ENCODE measurements at places on chromosomes 6 and 20.
A peak's percentile ranks its signal among the peaks of the same experiment; 100 is the strongest.

DNA sequence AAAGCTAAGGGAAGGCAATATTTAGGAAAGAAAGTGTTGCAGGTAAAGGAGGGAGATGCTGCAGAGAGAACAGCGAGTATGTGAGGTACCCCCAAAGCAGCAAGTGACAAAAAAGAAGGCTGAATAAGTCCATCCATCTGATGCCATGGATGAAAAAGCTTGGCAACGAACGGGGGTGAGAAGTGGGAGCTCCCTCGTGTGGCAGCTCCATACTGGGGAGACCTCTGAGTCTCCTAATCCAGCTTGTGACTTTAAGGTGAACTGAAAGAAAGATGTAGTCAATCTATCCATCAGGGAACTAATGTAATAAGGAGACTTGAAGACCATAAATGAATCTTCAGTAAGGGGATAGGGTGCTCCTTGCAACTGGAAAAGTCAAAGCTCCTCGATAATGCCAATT, 156.6 kb downstream of the OTOR start:
- DNase-seq = no peak

DNA sequence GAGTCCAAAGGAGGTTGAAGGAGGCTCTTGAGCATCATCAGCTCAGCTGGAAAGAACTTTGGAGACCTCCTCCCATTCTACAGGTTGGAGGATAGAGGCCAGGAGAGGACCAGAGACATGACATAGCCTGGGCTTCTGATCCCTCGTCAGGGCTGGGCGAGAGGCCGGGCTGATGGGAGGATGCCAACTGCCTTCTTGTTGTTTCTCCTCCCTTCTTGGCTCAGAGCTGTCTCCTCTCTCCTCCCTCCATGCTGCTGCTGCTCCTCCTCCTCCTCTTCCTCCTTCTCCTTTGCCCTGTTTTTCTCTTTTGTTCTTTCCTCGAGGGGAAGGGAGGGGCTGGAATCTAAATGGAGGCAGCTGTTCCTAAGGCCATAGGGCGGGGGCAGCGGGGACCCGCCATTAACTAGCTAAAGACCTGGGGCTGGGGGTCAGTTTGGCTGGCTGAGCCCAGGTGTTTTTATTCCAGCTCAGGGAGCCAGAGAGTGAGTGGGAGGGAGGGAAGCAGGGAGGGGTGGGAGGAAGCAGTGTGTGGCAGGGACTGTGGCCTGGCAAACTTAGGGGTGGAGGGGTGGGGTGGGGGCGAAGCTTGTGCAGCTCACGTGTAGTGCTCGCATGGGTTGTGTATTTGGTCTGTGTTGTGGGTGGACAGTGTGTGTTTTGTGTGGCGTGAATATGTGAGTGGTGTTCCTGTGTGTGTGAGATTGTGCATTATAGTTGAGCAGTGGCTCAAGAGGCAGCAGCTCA, 84.8 kb downstream of the CD40 start:
- no peak for DNase-seq

GRCh38 chr6:114428341-114428740, 85.5 kb upstream of the HS3ST5 start:
- DNase-seq = no peak

GRCh38 chr6:116329156-116329555, 41.6 kb upstream of the DSE start:
- no peak for DNase-seq

- no peak for DNase-seq
Measured at GRCh38 chr6:114053791-114054190, 82.8 kb upstream of the HDAC2 start.

GRCh38 chr6:166998256-166999144, 697 bp upstream of the CEP43 start:
- no peak for DNase-seq

- no peak for DNase-seq
Measured at GRCh38 chr6:89140347-89141156, 5.3 kb upstream of the PM20D2 start.

DNA sequence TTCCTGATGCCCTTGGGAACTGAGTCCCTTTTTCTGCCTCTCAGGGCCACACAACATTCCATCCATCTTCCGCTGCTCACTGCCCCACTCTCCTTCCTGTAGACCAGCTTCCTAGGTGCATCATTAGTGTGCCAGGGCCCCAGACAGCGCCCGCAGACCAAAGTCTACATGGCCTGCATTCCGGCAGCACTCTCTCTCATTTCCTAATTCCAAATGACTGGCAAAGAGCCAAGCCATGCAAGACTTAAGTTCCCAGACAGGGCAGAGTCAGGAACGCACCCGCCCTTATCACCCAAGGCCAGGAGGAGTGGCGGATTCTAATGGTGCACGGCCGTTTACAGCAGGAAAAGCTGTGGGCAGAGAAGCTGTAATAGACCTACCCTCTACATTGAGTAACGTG, 159.8 kb upstream of the ARID1B start:
- DNase-seq = no peak

DNA sequence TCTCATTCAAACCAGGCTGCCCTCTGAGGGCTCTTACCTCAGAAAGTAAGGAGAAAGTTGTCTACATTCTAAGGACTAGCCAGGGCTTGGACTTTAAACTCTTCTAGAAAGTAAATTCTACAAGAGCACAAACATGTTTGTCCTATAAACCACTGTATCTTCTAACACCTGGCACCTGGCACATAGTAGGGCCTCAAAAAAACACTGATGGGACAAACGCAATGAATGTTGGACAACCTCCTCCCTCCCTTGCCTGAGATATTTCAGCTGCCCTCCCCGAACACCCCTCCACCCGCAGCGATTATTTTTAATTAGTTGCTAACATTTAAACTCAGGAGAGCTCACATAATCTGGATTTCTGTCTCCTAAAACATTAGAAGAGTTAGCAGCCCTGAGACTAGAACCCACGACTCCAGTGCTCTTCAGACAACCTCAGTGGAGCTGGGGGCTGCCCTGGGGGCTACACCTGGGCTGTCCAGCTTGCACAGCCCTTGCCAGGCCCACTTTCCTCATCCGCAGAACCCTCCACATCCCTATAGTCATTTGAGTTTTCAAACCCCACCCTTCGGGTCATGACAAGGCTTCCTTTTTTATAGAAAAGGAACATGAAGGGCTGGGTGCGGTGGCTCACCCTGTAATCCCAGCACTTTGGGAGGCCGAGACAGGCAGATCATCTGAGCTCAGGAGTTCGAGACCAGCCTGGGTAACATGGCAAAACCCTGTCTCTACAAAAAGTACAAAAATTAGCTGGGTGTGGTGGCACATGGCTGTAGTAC, 4.9 kb downstream of the HCK start:
- no peak for DNase-seq

DNA sequence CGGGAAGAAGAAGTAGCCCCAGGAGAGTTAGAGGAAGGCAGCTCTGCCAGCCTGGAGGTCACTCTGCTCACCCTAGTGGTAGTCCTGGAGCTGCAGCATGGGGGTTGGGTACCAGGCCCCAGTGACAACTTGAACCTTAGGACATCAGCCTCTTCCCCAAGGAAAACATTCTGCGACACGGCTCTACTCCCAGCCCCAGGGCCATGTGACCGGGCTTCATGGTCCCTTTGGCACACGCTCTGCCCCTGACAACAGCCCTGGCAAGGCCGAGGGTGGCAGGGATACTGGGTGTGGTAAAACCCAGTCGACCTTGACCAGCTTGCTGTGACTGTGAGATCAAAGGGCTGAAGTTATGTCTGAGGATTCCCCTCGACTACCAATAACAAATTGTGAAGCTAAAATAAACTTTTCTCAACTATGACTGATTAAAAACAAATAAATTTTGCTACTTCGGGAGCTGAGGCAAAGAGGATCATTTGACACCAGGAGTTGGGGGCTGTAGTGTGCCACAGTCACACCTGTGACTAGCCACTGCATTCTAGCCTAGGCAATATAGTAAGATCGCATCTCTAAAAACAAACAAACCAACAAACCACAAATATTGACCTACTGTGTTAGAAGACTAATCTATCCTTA, 24.4 kb upstream of the ARID1B start:
- no peak for DNase-seq

DNA sequence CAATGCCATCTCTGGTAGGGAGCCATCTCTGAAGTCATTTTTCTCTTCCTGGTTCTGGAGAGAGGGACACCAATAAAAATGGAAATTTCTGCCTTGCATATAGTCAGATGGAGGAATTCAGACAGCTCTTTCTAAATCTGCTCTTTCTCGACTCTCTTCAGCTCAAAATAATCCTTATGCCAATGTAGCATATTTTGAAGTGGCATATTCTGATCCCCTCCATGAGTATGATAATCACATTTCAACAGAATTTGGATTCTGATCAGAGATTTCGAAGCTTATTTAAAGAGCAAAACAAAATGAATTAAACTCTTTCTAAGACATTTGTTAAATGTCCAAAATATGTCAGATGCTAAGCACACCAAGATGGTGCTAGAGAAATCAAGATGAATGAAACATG, 267.1 kb upstream of the BTBD3 start:
- no peak for DNase-seq

- no peak for DNase-seq
Measured at GRCh38 chr20:34472246-34472925, 43.8 kb upstream of the DYNLRB1 start.

GRCh38 chr6:7723041-7723447, 2.9 kb upstream of the BMP6 start:
- peak; percentile 26 for DNase-seq

DNA sequence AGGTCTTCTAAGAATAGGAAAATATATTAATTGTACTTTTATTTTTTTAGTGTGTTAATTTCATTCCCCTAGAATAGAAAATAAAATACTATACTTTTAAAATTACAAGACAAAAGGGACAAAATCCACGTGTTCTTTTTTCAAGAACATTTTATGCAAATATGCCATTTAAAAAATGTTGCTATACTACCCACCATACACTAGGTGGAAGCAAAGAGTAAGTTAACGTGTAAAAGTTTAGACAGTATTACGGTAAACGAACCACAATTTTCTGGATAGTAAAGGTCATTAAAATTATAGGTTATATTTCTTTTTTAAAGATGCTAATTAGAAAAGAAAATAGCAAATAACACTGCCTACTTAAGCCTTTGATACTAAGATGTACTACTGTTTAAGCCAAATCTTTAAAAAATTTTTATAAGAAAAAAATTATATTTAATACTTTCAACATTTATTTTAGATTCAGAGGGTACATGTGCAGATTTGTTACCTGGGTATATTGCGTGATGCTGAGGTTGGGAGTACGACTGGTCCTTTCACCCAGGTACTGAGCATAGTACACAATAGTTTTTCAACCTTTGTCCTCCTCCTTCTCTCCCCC, 287.6 kb downstream of the PHF3 start:
- DNase-seq = peak; percentile 53

- no peak for DNase-seq
Measured at GRCh38 chr6:150150821-150151646, 8.2 kb downstream of the PPP1R14C start.

DNA sequence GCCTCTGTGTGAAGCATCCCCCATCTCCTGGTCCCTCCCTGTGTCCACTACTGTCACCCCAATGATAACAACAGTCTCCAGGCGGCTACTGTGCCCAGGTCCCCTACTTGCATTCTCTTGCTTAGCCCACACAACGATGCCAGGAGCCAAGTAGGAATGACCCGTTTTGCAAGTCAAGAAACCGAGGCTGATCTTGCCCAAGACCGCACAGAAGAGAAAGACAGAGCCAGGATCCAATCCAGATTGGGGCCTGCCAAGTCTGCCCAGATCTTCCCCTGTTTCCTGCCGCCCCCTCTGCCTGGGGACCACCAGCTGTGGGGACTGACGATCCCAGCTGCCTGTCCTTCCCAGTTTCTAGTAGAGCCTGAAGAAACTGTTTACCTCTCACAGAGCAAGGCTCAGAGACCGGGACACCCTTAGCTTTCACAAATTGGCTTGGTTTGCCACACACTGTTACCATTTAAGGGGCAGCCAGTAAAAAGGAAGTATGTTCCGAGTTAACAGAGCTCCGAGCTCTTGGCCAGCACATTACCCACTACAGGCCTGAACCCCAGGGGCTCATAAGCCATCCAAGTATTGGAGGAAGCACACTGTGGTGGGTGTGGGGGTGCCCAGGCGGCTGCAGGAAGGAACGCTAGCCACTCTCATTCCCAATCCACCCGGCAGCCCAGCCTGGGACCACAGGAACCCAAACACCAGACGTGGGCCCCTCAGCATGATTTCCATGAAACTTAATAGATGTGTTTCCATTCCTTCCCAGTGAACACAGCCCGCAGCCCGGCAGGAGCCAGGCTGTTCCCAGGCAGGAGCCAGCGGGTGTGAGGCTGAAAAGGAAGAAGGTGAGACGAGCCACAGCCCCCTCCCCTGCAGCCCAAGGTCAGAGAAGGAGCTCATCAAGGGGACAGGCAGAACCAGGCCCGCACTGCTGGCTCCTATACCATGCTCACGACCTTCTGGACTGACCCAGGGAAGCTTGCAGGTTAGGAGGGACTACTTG, 7.9 kb downstream of the KIAA1755 start:
- DNase-seq = no peak

DNA sequence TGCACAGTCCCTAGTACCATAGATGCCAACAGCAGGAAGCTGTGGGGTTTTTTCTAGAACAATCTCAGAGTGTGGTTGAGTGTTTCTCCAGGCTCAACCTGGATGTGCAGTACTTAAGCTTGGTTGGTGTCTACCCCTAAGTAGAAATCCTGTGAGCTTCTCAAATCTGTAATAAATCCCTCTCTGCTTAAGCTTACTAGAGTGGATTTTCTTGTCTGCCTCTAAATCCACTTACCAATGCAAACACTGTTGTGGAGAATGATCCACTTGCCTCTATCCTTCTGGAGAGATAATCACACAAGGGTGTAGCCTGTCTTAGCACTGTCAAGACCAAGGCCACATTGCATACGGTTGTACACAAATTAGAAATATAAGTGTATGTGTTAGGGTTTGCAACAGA, 43.3 kb upstream of the CLIC5 start:
- DNase-seq = no peak

GRCh38 chr6:41960028-41960427, 18.4 kb upstream of the CCND3 start:
- DNase-seq = no peak

DNA sequence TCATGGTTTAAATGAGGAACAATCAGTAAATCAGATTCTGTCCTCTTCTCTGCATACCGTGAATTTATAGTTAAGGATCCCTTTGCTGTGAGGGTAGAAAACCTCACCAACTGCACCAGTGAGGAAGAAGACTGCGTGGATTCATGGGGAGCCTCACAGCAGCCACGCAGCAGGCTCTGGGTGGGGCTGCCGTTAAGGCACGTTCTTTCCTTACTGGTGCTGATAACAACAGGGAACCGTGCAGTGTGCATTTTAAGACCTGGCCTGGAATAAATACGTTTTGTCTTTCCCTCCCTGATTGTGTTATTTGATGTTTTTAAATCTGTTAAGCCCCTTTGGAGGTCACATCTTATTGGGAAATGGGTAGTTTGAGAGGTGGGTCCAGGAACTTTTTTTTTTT, 17.6 kb upstream of the MYLK2 start:
- no peak for DNase-seq

DNA sequence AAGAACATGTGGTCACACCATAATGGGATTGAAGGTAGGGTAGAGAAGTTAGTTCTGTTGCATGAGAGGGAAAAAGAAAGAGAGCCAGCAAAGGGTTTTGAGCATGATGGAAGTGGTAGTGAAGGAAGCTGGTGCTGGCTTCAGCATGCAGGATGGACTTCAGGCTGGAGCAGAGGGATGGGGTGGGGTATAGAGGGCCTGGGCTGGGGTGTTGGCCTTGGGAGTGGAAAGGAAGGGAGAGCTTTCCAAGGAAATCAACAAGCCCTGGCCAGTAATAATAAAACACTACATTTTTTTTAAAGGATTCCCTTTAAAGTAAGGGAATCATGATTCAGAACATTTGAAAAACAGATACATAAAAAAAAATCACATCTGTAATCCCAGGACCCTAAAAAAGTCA, 61.2 kb downstream of the LAMA4 start:
- no peak for DNase-seq
